ENCODE measurements at places on chromosomes 6 and 20. TPM values are rescaled to one million over a fixed set of nuclear protein-coding genes. Genes with fewer than 3 reads are reported as not detected.

The GNAS gene
- 1,595 TPM for total RNA-seq

The SLCO4A1 gene
- 4.1 TPM for total RNA-seq

The SAPCD1 gene
- total RNA-seq = not detected

The EPPIN gene
- not detected for total RNA-seq

The FLOT1 gene
- 79.3 TPM for total RNA-seq

The OTOR gene
- 0.21 TPM for total RNA-seq

The MAPK13 gene
- 12.2 TPM for total RNA-seq

The SLA2 gene
- 0.21 TPM for total RNA-seq

The COL20A1 gene
- total RNA-seq = 6.2 TPM

The ZSCAN31 gene
- 14.3 TPM for total RNA-seq

The PNPLA1 gene
- total RNA-seq = not detected

The SLC17A9 gene
- 2.3 TPM for total RNA-seq

The CPXM1 gene
- 32.1 TPM for total RNA-seq

The PTGIS gene
- total RNA-seq = 27.7 TPM

The DNMT3B gene
- total RNA-seq = 2.9 TPM

The NOTCH4 gene
- 10.6 TPM for total RNA-seq

The ARHGAP18 gene
- 19.1 TPM for total RNA-seq

The CNBD2 gene
- total RNA-seq = 1.9 TPM

The MAP7 gene
- total RNA-seq = 6.1 TPM

The ZKSCAN3 gene
- 9.8 TPM for total RNA-seq

The ADGB gene
- 0.10 TPM for total RNA-seq

The PPP1R14C gene
- total RNA-seq = 42.3 TPM

The ACTL10 gene
- 0.10 TPM for total RNA-seq

The MOXD1 gene
- 17.6 TPM for total RNA-seq

The BPIFB1 gene
- total RNA-seq = 158 TPM

The CEBPB gene
- 20.6 TPM for total RNA-seq

The ADTRP gene
- not detected for total RNA-seq

The FAM83C gene
- 2.2 TPM for total RNA-seq

The GHRH gene
- total RNA-seq = not detected

The ZMYND8 gene
- total RNA-seq = 17.3 TPM

The TP53TG5 gene
- not detected for total RNA-seq

The RWDD1 gene
- 18.0 TPM for total RNA-seq

The TRMT6 gene
- 7.6 TPM for total RNA-seq

The SPATS1 gene
- not detected for total RNA-seq

The BIRC7 gene
- 0.31 TPM for total RNA-seq

The MAFB gene
- total RNA-seq = 19.5 TPM

The SAMD10 gene
- total RNA-seq = 2.6 TPM

The LST1 gene
- total RNA-seq = 1.5 TPM

The C4B gene
- total RNA-seq = 38.0 TPM

The TSHZ2 gene
- total RNA-seq = 11.8 TPM

The ANKEF1 gene
- total RNA-seq = 1.8 TPM

The BPIFA1 gene
- 109 TPM for total RNA-seq

The SLC17A3 gene
- not detected for total RNA-seq

The PAK5 gene
- 0.10 TPM for total RNA-seq
